ENCODE measurements at places on chromosomes 1 and 21.

- no peak for DNase-seq
Observed at GRCh38 chr1:15816674-15817073, 9.2 kb upstream of the UQCRHL start.

- no peak for DNase-seq
Observed at GRCh38 chr1:159652506-159652905, 61.9 kb downstream of the CRP start.

DNA sequence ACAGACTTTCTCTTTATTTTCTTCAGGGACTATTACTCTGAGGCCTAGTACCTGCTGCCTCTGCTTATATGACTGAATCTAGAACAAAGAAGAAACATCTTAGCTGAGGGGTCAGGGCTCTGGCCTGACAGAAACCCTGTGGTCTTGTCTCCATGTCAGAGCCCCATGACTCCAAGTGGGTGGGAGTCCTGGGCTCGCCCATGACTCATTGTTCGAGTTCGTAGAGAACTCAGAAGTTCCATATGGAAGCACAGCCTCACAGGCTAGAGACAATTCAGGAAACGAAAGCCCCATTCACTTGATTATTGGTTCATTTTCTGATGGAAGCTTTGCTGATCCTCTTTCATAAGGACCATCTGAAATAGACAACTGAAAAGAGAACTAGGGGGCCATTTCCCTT lies 73.2 kb downstream of the CD58 start:
- no peak for DNase-seq

GRCh38 chr1:113940365-113941244 lies 11.5 kb downstream of the HIPK1 start:
- no peak for DNase-seq

DNA sequence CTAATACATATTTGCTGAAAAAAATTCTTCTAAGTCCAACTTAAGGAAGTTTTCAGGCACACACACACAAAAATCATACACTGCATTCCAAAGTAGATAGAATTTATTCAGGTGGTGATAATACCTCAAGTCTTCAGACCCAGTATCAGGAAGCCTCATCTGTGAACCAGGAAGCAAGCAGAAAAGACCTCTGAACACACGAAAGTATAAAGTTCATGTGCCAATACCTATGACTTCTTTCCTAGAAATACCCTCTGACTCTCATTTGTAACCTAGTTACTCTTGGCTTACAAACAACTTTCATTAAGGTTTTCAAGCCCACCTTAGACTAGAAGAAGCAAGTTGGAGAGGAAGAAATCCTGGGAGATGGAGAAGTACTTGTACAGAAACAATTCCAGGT lies 35.7 kb upstream of the IFNLR1 start:
- no peak for DNase-seq

GRCh38 chr21:46052703-46053651 lies 44.9 kb upstream of the COL6A2 start:
- DNase-seq: no peak

GRCh38 chr1:203839081-203839480 lies 22.3 kb upstream of the SNRPE start:
- peak; percentile 35 for DNase-seq

- DNase-seq: peak; percentile 32
Observed at GRCh38 chr1:76668046-76668445, 199.2 kb upstream of the ST6GALNAC5 start.

DNA sequence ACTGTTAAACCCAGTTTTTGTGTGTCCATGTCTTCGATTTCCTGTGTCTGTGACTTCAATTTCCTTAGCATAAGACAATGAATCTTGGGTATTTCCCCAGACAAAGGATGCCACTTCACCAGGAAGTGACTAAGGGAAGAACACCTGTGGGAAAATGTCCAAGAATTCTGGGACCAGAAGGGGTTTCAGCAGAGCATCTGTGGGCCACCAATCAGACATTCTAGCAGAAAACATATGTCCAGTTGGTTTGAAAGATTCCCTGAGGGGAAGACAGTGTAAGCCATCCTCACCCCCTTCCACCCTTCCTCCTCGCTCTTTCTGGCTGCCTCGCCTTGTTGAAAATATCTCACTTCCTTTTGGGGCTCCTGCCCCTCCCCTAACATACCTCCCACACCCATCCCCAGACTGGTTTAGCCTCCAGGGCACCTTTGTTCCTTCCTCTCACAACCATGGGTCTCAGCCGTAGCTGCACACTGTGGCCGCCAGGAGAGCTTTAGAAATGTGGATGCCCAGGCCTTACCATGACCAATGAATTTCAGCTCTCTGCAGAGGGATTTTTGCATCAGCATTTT lies 25.5 kb upstream of the IFNAR1 start:
- peak; percentile 21 for DNase-seq

GRCh38 chr21:37459575-37459974 lies 93.0 kb downstream of the DYRK1A start:
- DNase-seq: no peak

GRCh38 chr1:69491416-69491815 lies 76.3 kb upstream of the LRRC7 start:
- no peak for DNase-seq

DNA sequence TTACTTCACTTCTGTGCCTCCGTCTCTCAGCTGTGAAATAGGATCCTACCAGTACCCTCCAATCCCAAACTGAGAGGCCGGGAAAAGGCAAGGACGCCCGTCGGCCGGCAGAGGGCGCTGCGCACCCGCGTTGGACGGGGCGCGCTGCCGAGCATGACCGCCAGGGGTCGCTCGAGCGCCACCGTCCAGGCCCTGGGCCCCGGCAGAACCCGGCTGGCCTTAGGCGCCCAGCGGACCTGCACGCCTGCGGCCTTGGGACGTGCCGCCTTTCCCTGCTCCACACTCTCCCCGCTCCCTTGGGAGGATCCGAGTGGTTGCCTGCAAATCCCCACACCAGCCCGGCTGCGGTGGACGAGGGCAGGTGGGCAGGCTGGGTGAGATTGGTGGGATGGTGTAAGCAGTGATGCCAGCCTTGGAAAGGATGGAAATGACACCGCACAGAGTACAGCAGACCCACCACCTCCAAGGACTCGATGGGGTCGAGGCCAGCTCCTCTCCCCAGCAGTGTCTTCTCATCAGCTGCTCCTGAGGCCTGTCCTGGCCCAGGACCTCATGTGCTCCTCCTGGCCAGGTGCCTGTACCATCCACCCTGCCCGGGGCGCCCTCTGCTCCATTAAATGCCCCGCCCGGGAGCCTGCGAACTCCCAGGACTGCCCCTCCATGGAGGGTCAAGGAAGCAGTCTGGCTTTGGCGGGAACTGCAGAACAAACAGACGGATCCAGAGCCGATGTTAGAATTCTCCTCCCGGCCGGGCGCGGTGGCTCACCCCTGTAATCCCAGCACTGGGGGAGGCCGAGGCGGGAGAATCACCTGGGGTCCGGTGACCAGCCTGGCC lies 47.4 kb upstream of the LBR start:
- peak; percentile 91 for DNase-seq

DNA sequence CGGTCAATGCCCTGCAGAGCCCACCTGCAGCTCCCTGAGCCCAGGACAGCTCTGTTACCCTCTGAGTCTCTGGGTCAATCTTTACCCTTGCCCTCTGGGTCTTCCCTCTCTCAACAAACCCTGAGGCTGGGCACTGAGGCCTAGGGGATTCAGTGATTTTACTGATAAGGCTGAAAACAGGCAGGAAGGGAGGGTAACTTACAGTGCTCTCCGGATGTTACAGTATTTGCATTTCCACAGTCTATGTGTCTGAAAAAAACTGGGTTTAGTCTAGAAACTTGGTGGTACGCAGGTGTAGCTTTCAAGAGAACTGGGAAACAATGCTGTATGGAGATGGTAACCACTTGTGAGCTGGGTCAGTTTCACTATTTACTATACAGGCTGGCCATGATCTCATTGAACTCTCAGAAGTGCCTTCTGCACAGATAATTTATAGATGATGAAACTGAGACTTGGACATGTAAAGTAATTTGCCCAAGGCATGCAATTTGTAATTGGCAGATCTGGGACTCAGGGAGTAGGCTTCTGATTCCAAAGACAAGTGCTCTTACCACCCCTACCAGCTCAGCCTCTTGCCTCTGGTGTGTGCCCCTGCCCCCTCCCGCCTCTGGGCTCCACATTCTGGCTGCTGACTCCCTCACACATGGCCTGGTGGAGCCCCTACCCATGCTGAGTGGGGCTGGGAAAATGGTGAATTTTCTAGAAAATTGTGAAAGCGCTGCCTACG lies 48.8 kb downstream of the TENT5C start:
- DNase-seq: no peak

- DNase-seq: no peak
Observed at GRCh38 chr1:243745356-243745755, 104.7 kb downstream of the AKT3 start.

DNA sequence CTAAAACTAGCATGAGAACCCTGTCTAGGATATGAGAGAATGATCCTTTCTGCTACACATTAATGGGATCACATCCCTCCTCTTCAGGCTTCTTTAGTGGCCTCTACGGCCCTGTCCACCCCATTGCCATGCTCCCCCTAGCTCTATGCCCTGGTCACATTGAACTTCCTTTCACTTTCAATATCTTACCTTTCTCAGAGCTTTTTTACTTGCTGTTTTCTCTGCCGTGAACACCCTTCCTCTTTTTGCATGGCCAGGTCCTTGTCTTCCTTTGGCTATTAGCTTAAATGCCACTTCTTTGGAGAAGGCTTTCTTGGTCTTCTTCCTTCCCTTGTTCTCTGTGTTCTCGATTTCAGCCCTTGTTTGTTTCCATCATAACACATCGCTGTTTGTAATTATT lies 97.4 kb downstream of the GIPC2 start:
- no peak for DNase-seq

DNA sequence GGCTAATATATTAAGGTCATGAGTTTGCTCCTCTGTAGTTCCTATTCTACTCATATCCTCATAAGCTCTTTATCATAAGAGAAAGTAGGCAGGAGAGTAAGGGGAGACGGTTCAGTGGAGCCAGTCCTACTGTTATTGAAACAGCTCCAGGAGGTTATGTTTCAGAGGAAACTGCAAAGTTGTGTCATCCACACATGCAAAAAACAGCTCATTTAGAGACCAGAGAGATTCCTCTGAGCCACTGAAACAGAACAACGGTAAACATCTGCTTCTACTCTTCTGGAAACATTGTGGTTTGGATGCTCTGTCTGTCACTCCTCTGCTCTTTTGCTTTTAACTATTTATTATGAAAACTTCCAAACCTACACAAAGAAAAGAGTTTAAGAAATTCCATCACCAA lies 66.3 kb upstream of the PPP2R5A start:
- no peak for DNase-seq

- DNase-seq: peak; percentile 40
Observed at GRCh38 chr1:53172426-53173128, 24.0 kb upstream of the CPT2 start.

DNA sequence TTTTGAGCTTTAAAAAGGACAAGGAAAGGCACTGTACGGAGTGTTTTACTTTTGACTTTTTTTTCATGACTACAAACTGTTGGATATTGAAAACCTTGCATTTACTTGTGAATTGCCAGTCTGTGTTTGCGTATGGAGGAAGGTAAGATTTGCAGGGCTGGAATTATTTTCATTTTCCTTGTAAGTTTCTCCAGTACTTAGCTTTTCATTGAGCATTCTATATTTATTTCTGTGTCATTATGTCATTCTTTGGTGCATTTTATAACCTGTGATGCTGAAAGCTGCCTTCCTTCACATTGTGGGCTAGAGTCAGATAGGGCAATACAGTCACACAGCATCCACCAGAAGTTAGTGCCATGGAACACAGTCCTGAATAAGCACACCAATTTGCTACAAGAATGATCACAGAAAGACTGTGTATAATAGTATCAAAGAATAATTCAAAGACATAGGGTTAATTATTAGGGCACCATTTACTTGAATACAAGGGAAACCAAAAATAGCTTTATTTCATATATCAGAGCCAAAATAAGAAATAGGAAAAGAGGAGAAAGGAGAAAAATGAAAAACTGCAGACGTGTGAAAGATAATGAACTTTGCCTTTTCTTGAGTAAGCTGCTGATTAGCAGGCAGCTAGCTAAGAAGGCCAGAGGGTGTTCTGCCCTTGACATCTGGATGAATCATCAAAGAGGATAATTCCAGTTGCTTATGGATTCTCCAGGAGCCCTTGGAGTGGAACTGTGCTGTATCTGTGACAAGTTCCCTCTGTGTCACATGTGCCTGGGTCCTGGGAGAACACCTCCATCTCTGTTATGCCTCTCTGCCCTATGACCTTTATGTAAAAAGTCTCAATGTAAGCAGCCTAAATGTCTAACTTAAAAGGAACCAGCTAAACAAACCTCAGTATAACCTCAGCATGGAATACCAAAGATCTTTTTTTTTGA lies 8.0 kb upstream of the FAM20B start:
- no peak for DNase-seq

DNA sequence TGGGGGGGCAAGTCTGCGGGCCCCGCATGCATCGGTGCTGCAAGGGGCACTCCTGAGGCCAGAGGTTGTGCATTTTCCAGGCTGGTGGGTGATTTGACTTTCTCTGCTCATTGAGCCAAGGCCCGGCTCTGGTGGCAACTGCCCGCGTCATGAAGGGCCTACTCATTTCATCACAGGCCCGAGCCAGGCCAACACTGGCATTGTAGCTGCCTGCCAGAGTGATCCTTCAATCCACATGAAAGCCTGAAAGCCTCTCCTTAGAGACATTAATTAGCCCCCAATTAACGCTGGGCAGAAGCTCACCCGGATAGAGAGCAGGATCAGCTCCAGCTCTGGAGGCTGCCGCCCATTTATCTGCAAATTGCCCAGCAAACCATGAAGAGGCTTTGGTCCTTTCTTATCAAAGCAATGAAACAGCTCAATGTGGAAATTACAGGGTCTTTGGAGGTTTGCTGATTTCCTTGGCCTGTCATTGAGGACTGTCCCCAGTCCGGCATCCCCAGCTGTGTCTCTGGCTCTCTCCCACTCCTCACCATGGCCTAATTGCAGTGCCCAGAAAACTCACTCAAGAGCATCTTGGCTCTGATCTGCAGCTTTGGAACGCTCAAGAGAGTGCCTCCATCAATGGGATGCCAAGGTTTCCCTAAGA lies 50.4 kb upstream of the STUM start:
- no peak for DNase-seq

- no peak for DNase-seq
Observed at GRCh38 chr1:34785231-34785874, 4.3 kb downstream of the GJB3 start.

DNA sequence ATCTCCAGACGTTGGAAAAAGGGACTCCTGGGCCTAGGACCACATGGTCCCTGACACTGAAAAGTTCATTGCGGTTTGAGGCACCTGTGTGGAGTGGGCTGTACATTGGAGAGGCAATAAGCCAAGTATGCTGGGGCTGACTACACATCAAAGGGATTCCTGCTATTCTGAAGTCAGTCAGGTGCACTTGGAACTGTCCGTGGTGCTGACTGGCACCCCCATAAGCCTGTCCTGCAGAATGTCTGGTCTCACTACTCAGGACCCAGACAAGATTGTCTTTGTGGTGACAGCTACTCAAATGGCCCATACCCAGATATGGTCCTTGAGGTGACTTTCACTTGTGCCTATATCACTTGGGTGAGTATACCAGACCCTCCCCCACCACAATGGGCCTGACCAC lies 150.6 kb downstream of the RWDD3 start:
- peak; percentile 60 for DNase-seq

Data from ELF-1 (cell line).